Foreskin fibroblast (primary cell): ENCODE measurements at places on chromosomes 12 and 14.

DNA sequence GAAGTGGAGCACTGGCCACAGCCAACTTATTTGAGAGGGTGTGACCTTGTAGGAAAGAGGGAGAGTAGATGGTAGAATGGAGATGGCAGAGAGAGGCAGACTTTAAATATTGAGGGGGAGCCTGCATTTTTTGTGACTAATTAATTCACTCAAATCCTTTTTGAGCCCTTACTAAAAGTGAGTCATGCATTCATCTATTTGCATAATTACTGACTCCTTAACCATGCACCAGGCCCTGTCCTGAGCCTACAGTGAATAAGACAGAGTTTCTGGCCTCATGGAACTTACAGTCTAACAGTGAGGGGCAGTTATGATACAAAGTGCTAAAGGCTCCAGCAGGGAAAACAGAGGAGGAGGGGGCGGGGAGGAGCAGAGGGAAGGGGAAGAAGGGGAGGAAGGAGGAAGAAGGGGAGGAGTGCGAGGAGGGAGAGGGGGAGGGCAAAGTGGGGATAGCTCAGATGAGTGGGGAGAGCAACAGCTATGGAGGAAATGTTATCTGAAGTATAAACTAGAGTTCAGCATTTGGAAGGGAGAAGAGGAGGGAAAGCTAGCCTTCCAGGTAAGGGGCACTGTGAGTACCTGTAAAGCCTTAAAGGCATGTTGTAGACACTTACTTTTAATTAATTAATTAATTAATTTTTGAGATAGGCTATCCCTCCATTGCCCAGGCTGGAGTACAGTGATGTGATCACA is 7.5 kb upstream of the CTDSP2 start:
- no peak for DNase-seq

DNA sequence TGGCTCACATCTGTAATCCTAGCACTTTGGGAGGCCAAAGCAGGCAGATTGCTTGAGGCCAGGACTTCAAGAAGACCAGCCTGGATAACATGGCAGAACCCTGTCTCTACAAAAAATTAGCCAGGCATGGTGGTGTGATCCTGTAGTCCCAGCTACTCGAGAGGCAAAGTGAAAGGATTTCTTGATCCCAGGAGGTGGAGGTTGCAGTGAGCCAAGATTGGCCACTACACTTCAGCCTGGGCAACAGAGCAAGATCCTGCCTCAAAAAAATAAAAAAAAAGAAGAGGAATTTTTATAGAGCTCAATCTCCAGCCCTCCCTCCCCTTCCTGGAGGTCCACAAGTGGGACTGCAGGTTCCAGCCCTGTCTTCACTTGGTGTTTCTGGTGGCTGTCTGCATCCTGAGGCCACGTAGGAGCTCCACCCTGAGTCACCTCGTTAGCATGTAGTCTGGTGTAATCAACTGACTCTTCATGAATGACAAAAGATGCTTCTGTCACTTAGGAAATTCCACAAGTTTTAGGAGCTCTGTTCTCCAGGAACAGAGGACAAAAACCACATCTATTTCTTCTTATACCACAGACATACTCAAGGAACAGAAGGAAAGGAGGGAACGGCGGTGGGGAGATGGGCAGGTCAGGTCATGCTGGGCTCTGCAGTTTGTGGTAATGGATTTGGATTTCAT is 16.2 kb downstream of the CCDC62 start:
- DNase-seq = peak; percentile 45

GRCh38 chr14:98368916-98369315 is 903.1 kb downstream of the BCL11B start:
- DNase-seq = no peak

DNA sequence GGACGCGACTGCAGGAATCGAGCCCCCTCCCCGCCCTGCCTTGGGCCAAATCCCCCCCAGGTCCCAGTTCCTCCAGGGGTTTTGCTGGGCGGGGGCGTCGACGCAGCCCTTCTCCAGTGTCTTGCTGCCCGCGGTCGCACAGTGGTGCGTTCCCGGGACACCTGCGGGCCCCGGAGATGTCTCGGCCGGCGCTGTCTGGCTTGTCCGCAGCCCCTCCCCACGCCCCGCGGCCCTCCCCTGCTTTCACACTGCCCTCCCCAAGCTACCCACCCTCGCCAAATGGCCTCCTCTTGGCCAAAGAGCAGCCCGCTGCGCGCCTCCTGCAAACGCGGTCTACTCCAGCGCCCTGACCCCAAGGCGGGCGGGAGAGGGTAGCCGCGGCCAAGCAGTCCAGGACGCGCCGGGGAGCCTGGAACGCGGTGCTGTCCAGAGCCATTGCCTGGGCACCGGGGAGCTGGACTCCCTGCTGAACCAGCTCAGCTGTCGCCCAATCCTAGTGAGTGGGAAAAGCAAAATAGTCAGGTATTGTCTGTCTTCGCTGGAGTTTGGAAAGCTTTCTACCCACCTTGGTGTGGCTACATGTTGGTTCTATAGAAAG is 122.0 kb downstream of the AACS start:
- DNase-seq = no peak

- no peak for DNase-seq
These were observed 79.8 kb upstream of the C12orf71 start for GRCh38 chr12:27162229-27162537.

- DNase-seq = no peak
These were observed 27.4 kb downstream of the NOS1 start for GRCh38 chr12:117334051-117334450.

- DNase-seq = no peak
These were observed 20.4 kb downstream of the CLMN start for GRCh38 chr14:95299271-95299670.

DNA sequence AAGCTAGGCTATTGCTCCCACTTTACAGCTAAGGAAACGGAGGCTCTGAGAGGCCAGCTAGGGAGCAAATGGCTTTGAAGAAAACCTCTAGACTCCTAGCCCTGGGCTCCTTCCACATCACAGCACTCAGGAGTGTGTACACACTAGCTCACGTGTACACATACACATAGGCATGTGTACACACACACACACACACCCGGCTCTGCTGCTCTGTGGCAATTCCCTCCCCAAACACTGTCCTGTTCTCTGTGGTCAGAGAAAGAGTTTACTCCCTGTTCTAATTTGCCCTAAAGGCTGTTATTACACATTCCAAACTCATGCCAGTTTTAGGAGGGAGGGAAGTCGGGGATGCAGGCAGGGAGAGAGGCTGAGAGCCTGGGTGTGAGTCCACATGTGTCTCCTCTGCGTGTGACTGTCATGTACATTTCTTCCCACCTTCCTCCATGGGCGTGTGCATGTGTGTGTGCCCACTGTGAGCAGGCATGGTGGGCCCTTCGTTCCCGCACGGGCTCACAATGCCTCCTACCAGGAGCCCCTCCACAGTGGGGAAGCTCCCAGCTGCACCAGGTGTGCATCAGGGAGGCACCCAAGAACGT is 14.2 kb downstream of the TRPV4 start:
- DNase-seq = peak; percentile 64

DNA sequence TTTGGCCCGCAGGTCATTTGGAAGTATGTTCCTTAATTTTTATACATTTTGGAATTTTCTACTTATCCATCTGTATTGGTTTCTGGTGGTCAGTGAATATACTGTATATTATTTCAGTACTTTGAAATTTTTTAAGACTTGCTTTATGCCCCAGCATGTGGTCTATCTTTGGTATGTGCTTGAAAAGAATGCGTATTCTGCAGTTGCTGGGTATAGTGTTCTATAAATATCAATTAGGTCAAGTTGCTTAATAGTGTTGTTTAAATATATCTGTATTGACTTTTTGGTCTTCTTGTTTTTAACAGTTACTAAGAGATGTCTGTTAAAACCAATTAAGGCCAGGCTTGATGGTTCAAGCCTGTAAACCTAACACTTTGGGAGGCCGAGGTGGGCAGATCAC is 21.7 kb upstream of the SIX1 start:
- no peak for DNase-seq

GRCh38 chr12:126742241-126742641 is 1524.7 kb upstream of the TMEM132C start:
- no peak for DNase-seq

- peak; percentile 63 for DNase-seq
These were observed 40.8 kb upstream of the EPS8 start for GRCh38 chr12:15829949-15830348.

DNA sequence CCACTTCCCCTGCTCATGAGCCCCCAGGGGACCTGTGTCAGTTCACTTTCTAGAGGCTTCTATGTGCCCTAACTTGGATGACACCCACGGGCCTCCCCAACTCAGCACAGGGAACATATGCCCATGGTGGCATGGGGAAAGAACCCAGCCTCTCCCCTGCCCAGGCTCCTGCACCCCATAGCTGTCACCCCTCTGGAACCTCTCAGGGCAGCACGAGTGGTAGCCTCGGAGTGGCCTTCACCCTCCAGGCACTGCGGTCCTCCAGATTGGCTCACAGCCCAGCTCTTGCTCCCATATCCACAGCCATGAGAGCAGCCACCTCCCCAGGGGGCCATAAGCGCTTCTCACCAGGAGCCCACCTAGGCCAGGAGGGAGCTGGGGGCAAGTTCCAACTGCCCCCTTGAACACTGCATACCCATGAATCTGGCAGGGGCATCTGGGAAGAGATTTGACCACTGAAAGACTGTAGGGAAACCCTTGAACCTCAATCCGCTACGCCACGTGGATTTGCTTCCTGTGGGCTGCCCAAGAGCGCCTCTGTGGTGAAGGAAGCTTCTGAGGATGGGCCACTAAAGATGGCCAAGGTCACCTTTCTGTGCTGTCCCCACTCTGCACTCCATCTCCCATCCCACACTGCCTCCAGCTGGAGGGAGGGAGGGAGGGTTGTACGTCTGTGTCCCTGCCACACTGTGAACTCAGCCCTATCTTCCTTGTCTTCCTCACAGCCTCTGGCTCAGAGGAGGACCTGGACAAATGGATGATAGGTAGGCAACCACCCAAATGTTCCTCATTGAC is 11.9 kb downstream of the PLD4 start:
- no peak for DNase-seq

DNA sequence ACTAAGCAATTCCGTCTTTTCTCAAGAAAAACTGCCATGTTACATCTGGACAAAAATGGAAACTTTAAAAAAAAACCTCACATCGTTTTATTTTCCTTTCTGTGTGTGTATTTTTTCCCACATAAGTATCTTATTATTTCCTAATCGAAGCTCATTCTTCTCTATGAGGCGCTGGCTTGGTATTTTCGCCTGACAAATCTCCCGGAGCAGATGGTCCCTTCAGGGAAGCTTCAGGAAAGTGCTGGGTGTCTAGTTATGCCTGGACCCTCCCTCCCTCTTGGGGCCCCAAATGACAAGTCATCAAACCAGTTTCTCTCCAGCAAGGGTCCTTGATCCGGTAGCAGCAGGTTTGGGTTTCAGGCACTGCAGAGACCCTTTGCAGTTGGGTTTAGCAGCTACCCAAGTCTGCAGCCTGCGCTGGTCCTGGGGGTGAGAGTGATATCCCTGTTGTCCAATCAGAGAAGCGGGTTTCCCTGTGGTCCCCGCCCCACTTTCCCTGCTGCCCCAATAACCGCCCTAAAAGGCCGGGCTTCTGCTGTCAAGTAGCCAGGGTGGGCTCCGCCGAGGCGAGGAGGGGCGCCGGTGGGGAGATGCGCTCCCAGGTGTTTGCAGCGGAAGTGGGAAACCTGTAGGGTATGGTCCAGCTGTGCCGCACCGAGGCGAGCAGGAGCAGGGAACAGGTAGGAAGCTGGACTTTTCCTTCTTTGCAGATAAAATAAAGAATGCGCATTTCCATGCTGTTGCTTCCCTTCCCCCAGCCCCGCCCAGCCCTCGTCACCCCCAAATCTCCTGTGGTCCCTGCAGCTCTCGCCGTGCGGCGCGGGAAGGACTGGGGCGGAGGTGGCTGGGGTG is at the start of gene CNTN1:
Gene CNTN1 (plus strand): TSS at position 527 of the 852 bp plus-strand sequence.
- peak; percentile 81 for DNase-seq

DNA sequence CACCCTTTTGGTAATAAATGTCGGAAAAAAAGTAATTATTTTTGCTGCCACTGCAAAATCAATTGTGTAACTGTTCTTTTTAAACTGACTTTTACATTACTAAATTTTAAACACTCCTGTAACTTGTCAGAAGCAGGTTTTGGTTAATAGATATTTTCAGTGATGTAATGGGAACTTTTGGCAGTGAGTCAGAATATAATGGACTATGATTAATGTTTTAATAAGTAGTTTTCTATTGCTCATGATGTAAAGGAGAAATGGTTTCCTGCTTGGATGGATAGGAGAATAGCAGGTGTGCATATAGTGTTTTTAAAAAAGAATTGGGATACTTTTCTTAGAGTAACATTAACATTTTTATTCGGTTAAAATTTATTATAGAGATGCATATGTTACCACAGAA is 58.8 kb downstream of the TRMT5 start:
- no peak for DNase-seq

DNA sequence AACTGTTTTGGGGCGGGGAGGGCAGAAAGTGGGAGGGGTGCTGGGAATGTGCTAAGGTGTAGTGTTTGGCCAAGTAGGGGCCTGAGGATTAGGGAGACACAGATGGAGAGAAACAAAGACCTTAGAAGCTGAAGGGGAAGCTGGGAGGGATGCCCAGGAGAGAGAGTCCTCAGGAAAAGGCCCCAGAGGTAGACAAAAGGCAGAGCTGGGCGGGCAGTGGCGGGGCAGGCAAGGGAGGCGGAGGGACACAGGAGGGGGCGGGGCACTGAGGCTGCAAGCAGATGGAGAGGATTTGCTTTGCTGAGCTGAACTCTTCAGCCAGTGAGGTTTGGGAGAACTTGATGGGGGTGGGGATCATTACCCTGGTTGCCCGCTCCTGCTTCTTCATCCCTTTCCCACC is 2.8 kb downstream of the PTMS start:
- DNase-seq = peak; percentile 84

DNA sequence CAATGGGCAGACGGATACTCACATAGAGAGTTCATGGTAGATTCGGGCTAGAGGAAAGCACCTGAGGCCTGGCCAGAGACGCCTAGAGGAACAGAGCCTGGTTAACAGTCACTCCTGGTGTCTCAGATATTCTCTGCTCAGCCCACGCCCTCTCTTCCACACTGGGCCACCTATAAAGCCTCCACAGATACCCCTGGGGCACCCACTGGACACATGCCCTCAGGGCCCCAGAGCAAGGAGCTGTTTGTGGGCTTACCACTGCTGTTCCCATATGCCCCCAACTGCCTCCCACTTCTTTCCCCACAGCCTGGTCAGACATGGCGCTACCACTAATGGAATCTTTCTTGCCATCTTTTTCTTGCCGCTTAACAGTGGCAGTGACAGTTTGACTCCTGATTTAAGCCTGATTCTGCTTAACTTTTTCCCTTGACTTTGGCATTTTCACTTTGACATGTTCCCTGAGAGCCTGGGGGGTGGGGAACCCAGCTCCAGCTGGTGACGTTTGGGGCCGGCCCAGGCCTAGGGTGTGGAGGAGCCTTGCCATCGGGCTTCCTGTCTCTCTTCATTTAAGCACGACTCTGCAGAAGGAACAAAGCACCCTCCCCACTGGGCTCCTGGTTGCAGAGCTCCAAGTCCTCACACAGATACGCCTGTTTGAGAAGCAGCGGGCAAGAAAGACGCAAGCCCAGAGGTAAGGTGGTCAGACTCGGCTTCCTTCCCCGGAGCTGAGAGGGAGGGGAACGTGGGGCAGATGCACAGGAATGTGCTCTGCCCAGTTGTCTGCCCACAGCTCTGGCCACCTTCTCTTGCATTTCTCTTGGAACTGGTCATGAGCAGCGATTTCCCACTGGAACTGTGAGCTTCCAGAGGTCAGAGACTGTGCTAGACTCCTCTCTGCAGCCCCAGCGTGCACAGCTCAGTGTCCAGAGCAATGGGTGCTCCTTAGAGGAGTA is at the start of gene CD4:
Gene CD4 (plus strand): TSS at position 557 of the 953 bp plus-strand sequence. CDS start 10,611 bp downstream, outside the sequence.
- no peak for DNase-seq
